ENCODE measurements at places on chromosomes 6 and 20. TPM values are rescaled to one million over a fixed set of nuclear protein-coding genes. Genes with fewer than 3 reads are reported as not detected.

- DNase-seq = no peak
These were observed 17.0 kb upstream of the SAMD3 start for GRCh38 chr6:130239755-130240154.

The OLIG3 gene
- not detected for total RNA-seq

DNA sequence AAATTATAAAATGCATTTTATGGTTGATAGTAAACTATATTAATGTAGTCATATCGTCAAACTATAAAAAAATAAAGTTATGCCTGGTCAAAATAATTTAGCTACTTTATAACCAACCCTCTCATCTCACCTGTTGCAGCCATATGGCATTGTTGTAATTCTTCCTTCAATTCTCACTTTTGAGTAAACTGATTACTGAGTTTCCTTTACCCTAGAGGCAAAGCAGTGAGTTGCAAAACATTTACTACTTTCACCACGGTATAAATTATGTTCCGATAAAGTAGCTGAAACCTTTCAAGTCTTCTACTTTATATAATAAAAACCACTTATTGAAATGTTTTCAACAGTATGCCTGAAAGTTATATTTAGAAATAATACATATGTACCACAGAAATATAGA, 113.8 kb downstream of the AHI1 start:
- no peak for DNase-seq

- no peak for DNase-seq
These were observed 5.9 kb downstream of the ESF1 start for GRCh38 chr20:13778827-13779226.

DNA sequence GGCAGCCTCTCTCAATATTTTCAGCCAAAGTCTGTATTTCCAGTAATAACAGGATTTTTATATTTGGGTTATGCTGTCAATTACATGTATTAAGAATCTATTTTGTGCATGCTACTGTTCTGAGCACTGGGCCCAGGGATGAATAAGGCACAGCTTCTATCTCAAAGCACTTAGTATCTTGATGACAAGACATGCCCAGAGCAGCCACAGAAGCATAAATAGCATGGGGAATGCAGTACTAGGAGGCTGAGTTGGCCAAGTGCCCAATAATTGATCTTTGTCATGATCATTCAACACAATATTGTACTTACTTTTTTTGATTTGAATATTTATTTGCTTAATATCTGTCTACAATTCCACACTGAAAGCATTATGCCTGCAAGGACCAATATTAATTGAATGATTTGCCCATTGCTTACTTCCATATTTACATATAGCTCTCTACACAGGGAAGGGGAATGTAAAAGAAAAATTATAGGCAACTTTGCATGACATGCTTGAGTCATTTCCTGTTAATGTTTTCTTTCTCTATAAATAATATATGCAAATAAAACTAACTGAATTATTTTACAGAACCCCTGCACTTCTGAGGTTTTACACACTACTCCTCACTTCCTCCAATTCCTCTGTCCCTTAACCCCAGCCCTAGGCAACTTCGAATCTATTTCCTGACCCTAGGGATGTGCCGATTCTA, 298.9 kb upstream of the BMP2 start:
- no peak for DNase-seq

The THBS2 gene
- 58.4 TPM for total RNA-seq

DNA sequence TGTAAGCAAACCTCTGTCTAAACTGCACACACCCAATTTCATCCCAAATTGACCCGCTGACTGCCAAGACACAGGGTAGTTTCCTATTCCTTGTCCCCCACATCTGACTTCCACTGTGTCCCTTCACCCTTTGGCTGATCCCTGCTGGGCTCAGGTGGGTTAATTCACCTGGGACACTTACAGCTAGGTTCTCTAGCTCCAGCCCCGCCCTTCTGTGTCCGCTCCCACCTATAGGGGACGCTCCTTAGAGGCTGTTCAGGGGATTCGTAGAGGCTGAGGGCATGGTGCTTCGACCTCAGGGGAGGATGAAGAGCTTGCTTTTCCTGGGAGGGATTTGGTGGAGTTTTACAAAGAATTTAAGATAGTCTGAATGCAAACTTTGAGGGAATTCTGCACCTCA, 4.0 kb upstream of the CD93 start:
- DNase-seq = no peak

GRCh38 chr6:93219447-93219846, 199.9 kb downstream of the EPHA7 start:
- no peak for DNase-seq

- no peak for DNase-seq
These were observed 23.6 kb downstream of the RWDD2A start for GRCh38 chr6:83216806-83217205.

The PPIL4 gene
- total RNA-seq = 25.8 TPM

- DNase-seq = no peak
These were observed 88.7 kb upstream of the FRMD1 start for GRCh38 chr6:168167431-168168315.

- no peak for DNase-seq
These were observed 124.3 kb downstream of the SCML4 start for GRCh38 chr6:107699697-107700325.

DNA sequence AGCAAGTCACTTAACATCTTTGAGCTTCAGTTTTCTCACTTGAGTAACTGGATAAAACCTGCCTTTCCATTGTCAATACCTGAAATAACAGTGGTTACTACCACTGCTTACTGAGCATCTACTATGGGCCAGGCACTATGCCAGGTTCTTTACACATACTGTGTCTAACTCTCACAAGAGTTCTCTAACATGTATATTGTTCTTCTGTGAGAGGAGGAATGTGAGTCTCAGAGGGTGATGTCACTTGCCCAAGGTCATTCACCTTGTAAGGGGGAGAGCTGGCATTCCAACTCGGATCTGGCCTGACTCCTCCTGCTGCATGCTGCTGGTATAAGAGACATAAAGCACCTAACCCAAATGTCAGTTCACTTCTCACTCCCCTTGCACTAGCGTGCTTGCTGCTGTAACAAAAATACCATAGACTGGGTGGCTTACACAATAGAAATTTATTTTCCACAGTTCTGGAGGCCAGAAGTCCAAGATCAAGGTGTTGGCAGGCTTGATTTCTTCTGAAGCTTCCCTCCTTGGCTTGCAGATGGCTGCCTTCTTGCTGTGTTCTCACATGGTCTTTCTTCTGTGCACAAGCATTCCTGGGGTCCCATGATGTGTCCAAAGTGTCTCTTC, 21.9 kb upstream of the SGK2 start:
- DNase-seq = no peak

DNA sequence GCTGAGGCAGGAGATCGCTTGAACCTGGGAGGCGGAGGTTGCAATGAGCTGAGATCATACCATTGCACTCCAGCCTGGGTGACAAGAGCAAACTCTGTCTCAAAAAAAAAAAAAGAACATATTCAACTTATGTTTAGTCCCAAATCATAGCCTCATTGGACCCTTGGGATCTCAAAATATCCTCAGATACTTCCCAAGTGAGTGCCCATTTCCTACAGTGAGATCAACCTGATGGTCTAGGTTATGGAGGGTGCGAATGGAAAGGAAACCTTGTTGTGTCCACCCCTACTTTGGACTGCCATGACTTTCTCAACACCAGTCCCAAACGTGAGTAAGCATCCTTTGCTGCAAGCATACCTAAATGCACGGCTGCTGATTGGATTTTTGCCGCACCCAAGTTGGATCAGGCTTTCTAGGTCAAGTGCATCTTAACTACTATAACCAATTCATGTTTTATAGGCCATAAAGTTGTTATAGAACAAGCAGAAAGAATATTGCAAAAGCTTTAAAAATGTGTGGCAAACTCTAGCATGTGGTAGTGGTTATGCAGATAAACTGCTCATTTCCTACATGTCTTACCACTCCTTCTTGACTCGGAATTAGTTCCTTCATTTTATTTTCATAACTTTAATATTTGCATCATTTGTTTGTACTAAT, 131.2 kb downstream of the PLEKHG1 start:
- DNase-seq = no peak

DNA sequence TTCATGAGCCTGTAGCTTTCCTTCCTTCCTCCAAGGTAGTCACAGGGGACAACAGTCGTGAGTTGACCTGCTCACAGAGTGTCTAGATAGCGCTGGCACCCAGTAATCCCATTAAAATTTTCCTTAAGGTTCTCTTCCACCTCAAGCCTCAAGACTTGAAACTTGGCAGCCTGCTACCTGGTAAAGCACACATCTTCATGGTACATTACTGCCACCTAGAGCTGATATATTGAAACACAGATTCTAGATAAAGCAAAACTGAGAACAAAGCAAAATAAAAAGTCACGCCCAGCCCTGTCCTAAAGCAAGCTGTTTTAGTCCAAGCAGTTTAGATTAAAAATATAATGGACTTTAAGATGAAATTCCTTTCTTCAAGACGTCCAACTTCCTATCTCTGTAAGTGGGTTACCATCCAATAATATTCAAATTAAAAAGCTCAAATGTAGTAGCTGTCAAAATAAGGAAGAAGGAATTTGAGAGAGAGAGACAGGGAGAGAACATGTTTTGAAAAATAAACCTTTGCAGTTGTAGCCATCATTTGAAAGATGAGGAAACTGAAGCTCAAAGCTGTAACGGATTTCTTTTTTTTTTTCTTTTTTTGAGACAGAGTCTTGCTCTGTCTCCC, 50.7 kb upstream of the CD83 start:
- no peak for DNase-seq

DNA sequence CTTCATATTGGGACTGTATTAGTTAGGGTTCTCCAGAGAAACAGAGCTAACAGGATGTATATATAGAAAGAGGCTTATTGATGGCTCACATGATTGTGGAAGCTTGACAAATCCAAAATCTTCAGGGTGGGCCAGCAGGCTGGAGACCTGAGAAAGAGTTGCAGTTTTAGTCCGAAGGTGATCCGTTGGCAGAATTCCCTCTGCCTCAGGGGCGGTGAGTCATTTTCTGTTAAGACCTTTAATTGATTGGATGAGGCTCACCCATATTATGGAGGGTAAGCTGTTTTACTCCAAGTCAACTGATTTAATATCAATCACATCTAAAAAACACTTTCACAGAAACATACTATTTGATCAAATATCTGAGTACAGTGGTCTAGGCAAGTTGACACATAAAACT, 113.6 kb downstream of the FLRT3 start:
- no peak for DNase-seq

The SMPDL3A gene
- total RNA-seq = 11.1 TPM

The LY86 gene
- total RNA-seq = 0.60 TPM

The UBE2V1 gene
- 58.8 TPM for total RNA-seq

- DNase-seq = peak; percentile 40
These were observed 148.1 kb downstream of the ZDHHC14 start for GRCh38 chr6:157528931-157529653.

The GSTA1 gene
- total RNA-seq = not detected

- no peak for DNase-seq
These were observed 373.1 kb downstream of the CD109 start for GRCh38 chr6:74069089-74069581.

The TAAR8 gene
- total RNA-seq = not detected

- DNase-seq = no peak
These were observed 193.1 kb downstream of the CDH4 start for GRCh38 chr20:61445138-61445537.

DNA sequence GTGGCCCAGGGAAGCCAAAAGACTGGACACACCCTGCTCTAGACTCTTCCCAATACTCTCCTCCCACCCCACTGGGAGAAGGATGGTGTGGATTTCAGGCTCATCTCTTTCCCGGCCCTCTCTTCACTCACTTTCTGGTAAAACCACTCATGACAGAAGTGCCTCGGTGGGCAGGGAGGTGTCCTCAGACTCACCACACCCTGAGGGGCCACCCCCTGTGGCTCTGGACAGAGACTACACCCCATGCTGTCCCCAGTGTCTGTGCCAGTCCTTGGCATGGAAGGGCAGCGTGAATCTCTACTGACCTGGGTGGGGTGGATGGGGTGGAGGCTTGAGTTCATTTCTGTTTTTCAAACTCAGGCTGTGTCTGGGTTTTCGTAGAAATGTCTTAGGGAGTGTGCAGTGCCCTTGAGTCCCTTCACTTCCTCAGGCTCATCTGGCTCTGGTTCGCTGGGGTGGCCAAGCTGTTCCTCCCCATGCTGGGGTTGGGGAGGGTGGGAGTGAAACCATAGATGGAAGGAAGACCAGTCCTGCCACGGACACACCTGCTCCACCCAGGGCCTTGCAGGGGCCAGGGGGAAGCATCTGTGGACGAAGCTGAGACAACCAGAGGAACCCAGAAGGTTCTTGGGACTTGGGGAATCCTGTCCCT, 59.1 kb downstream of the EZR start:
- DNase-seq = no peak

GRCh38 chr6:169533301-169534038, 168.4 kb downstream of the WDR27 start:
- DNase-seq = no peak

The SLC35D3 gene
- total RNA-seq = not detected

DNA sequence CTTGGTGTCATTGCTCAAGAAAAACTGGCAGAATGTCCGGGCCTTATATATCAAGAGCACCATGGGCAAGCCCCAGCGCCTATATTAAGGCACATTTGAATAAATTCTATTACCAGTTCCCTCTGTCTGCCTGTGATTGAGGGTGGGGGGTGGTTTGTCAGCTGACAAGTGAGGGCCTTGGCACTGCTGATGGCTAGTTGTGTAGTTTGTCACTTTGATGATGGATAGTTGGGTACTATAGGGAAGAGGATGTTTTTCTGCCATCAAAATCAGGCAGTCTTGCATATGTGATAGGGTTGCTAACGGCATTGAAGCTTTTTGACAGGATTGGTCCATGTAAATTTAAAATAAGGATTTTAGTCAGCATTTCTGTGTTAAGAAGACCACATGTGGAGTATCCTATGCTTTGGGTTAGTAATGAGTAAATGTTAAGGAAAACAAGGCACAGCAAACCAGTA, 2.5 kb downstream of the RPL10A start:
- DNase-seq = no peak

GRCh38 chr6:100084991-100085364, 91.0 kb upstream of the MCHR2 start:
- DNase-seq = no peak

- DNase-seq = no peak
These were observed 86.8 kb downstream of the CNBD2 start for GRCh38 chr20:36055145-36055544.

The TGM3 gene
- total RNA-seq = not detected

DNA sequence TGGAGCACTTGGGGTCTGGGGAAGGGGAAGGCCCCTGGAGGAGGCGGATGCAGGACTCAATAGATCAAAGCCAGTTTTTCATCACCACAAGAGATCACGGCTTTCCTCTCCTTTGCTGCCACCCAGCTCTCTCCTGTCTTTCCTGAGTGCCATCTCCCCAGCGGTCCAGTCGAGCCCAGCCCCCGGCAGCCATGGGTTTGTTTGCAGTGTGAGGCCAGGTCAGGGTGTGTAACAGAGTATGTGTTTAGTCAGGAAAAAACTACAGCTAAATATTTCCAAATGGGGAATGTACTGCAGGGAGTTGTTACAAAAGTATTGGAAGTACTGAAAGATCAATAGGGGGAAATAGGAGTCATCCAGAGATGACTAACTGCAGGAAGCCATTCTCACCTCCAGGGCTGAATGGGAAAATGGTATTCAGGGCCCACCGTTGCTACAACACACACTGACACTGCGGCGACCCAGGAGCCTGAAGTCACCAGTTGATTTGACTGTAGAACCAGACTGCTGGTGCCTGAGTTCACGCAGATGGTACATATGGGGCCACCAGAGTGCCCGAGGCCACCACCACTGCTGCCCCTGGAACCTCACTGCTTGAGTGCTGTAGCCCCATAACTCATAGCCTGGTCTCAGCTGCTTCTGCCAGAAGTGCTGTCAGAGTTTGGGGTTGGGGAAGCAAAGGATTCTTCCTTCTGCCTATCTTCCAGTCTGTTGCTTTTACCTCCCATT, 23.6 kb upstream of the FANCE start:
- DNase-seq = no peak
